ENCODE measurements at places on chromosomes 5 and 9.

- DNase-seq = no peak
Measured at GRCh38 chr5:103951776-103952175, 389.2 kb upstream of the NUDT12 start.

DNA sequence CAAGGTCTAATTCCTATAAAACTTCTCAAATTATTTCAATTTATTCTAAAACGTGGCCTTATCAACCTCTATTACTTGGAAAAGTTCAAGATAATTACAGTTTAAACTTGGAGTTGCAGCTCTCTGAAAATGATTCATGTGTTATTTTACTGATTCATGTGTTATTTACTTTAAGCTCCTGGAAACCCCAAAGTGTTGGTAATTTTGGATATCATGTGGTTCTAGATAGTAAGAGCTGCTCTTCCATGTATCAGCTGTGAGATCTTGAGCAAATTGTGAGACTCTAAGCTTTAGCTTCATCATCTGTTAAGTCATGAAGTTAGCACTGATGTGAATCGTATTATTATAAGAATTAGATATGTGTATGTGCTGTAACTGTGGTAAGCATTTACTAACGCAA lies 749.2 kb downstream of the TLE4 start:
- DNase-seq = peak; percentile 15

DNA sequence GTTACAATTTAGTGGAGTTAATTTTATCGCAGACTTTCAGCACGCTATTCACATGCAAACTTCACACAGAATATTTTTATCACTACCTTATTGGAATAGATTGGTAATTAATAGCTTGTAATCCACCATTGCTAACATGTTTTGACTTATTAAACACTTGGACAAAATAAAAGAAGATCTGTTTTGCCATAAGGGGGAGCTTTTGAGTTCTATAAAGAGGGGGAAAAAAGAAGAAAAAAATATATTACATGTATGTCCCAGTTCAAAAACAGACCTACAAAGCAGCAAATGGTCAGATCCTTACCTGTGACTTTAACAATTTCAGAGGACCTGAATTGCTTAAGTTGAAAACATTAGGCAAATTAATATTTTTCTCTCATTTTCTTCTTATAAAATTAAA lies 1.2 kb upstream of the PAPPA start:
- DNase-seq = peak; percentile 81

GRCh38 chr5:24232929-24233498 lies 411.8 kb downstream of the CDH10 start:
- no peak for DNase-seq

- DNase-seq = no peak
Measured at GRCh38 chr5:92969781-92970237, 611.2 kb downstream of the NR2F1-AS1 start.

- DNase-seq = no peak
Measured at GRCh38 chr5:169657127-169657526, 20.1 kb downstream of the DOCK2 start.

DNA sequence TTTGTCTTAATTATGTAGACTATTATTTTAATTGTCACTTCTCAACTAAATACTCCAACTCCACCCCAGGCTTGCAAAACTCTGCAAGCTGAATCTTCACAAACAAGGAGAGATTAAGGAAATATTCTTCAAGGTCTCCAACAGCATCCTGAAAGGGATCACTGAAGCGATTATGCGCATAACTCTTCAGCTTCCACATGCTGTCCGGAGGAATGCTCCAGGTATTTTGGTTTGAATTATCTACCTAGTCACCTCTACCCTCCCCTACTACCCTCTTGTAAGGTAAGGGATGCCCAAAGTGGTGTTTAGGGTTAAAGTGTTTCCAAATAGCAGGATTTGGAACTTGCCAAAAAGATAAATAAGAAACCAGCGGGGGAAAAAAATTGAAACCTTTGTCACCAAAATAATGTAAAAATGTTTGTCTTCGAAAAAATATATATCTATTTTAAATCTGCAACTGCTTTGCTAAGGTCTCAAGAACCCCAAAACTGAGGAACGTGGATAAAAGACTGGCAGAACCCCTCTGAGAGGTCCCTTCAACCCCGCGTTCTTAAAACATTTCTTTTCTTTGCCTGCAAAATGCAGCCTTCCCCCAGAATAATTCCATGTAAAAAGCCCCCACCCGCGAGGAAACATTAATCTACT lies 11.6 kb downstream of the PTCH1 start:
- no peak for DNase-seq

DNA sequence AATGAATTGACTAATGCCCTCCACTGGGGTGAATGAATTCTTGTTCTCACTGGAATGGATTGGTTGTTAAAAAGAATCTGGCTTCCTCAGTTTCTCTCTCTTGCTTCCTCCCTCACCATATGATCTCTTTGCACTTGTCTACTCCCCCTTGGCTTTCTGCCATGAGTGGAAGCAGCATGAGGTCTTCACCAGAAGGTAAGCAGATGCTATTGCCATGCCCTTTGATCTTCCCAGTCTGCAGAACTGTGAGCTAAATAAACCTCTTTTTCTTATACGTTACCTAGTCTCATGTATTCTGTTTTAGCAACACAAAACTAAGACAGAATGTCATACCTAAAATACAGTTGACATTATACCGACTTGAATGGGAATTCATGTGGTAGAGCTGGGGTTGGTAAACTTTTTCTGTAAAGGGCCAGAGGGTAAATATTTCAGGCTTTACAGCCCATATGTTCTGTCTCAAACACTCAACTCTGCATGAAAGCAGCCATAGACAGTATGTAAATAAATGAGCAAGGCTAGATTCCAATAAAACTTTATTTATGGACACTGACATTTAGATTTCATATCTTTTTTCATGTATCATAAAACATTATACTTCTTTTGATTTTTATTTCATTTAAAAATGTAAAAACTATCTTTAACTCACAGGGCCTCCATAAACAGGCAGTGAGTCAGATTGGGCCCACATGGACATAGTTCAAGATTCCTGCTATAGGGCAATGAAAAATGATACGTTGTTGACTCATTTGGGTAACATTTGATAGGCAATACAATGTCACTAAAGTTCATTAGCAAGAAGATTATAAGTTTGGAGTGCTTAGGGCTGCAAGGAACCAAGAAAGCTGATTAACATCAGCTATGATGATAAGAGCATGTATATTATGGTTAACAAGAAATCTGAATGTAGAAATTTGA lies 79.4 kb upstream of the TLE4 start:
- DNase-seq = peak; percentile 45

DNA sequence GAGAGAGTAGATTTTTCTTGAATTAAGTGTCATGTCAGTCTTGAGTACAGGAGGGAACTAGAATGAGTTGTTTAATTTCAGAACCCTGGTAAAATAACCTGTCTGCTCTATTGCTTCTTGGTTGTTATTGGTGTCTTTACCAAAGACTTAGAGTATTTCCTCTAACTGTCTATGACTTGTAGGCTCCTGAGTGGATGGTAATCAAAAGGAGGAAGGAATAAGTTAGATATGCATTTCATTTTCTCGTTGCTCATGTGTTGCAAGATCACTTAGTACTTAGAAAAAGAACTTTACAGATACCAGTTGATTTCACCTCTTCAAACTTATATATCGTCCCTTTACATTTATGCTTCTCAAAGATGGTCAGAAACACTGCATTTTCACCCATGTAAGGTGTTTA lies 31.1 kb downstream of the UHRF2 start:
- DNase-seq = no peak

DNA sequence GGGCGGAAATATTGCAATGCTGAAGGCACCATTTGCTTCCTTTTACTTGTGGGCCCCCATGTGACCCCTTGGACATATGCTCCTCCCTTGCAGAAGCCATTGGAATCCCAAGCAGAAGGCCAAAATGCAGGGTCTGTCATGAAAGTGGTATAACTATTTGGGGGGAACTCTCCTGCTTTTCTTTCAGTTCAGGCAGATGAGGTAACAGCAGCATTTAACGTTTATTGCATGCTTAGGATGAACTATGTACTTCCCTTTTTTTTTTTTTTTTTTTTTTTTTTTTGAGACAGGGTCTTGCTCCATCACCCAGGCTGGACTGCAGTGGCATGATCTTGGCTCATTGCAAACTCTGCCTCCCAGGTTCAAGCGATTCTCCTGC lies 7.8 kb downstream of the FOXI1 start:
- DNase-seq = no peak

GRCh38 chr9:138017200-138017599 lies 139.6 kb downstream of the CACNA1B start:
- no peak for DNase-seq

GRCh38 chr5:148372166-148372725 lies 11.5 kb upstream of the FBXO38 start:
- no peak for DNase-seq

GRCh38 chr9:135974220-135974573 lies 13.0 kb upstream of the UBAC1 start:
- no peak for DNase-seq

DNA sequence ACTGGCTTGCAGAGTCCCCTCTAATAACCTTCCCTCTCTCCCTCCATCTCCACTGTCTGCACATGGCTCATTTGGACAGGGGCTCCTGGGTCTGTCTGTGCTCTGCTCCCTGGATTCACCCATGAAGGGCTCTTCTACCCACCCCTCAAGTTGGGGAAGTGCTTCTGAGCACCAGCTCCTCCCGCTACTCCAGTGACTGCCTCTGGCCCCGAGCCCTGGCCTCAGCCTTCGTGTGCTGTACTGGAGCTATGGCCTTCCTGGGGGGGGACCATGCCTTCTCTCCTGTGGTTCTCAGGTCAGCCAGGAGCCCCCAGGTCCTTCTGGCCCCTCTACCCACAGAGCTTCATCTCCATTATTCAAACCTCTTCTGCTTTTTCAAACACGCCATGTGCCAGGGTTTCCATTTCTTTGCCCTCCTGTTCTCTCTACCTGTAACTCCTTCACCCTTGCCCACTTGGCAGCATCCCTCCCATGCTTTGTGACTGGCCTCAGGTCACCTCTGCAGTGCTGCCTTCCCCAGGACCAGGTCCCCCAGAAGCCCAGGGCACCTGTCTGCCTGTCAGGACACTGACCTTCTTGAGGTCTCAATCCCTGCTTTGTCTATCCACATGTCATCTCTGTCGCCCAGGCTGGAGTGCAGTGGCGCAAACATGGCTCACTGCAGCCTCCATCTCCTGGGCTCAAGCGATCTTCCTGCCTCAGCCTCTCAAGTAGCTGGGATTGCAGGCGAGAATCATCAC lies 9.5 kb downstream of the SH3PXD2B start:
- DNase-seq = no peak

DNA sequence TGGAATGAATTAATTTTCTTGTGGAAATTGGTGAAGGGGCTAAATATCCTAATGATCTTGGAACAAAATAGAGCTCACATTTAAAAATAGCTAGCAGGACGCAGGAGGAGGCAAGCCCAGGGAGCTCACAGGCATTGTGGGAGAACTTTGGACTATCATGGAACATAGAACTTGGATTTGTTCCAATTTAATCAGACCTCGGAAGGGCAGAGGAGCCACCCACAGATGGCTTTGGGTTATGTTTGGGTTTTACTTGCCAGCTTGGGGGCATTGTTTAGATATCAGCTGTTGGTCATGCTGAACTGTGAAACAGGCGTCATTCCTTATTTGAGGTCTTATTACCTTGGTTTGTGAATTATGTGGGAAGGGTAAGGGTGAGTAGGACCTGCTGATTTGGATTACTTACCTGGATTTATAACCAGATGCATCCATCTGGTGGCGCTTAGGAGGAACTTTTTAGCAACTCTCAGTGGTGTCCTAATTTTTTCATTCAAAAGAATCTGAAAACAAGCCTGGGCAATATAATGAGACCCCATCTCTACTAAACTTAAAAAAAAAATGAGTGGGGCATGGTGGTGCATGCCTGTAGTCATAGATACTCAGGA lies 14.1 kb upstream of the PTGR1 start:
- no peak for DNase-seq

All from ELR (cell line).